ENCODE measurements at places on chromosomes 5 and 9.

- DNase-seq: no peak
These were observed 55.6 kb downstream of the ATPSCKMT start for GRCh38 chr5:10194083-10194482.

DNA sequence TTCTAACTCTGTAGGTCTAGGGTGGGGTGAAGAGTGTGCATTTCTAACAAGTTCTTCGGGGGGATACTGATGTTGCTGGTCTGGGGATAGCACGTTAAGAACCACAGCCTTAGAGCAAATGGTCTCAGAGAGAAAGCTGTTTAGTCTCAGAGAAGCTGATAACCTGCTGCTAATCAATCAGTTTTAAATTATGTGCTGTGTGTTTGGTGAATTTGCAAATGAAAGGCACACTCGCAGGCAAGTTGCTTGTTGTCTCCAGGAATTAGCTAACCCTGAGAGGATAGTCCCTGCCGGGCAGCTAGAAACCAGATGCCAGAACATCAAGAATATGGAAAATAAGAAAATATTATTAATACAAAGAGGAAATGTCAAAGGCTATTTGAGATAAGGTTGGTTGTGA lies 79.2 kb downstream of the DMRT2 start:
- no peak for DNase-seq

GRCh38 chr5:93252165-93252564 lies 328.9 kb downstream of the NR2F1-AS1 start:
- DNase-seq: no peak

GRCh38 chr9:91844190-91844589 lies 105.8 kb downstream of the ROR2 start:
- no peak for DNase-seq

- no peak for DNase-seq
These were observed 38.7 kb upstream of the SEMA4D start for GRCh38 chr9:89536600-89536999.

GRCh38 chr9:5191985-5192384 lies 6.5 kb upstream of the INSL6 start:
- no peak for DNase-seq

GRCh38 chr5:147403651-147404640 lies 105.9 kb downstream of the DPYSL3 start:
- DNase-seq: no peak

- no peak for DNase-seq
These were observed 151.0 kb downstream of the KIAA0825 start for GRCh38 chr5:94467346-94467953.

- DNase-seq: no peak
These were observed 82.6 kb upstream of the COL5A1 start for GRCh38 chr9:134559013-134559412.

DNA sequence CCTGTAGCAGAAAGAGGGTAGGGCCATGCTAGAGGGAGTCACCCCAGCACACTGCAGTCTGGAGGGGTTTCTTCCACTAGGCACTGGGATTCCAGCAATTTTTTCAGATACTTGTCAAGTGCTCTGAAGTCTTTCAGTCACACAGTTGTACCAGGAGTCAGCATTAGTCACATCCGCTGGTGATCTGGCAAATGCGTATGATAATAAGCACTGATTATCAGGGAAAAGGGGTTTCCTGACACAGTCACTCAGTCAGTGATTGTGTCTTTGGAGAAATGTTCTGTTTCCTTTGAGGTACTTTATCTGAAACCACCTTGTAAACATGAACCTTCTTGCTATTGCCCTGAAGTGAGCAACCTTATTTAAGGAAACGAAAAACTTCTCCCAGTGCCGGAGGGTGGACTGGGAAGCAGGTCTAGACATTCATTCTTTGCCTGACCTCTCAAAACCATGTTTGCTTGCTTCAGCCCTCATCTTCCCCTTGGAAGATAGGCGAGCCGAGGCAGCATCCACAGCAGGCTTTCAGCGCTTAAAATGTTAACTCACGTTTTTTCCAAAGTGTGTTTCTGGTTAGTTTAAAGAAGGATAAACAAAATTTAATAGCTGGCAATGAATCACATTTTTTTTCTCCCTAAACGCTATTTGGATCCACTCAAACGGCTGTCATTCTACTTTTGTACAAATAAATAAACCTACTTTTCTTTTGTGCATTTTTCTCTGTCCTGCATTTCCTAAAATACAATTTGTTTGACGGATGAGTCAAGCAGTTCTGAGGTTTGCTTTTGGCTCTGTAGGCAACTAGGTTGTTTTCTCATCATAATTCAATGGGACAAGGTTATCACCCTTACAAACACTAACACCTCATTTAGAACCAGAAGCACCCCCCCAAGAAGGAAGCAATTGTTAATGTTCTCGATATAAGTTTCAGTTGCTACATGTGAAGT lies 77.7 kb downstream of the FOXD1 start:
- no peak for DNase-seq

DNA sequence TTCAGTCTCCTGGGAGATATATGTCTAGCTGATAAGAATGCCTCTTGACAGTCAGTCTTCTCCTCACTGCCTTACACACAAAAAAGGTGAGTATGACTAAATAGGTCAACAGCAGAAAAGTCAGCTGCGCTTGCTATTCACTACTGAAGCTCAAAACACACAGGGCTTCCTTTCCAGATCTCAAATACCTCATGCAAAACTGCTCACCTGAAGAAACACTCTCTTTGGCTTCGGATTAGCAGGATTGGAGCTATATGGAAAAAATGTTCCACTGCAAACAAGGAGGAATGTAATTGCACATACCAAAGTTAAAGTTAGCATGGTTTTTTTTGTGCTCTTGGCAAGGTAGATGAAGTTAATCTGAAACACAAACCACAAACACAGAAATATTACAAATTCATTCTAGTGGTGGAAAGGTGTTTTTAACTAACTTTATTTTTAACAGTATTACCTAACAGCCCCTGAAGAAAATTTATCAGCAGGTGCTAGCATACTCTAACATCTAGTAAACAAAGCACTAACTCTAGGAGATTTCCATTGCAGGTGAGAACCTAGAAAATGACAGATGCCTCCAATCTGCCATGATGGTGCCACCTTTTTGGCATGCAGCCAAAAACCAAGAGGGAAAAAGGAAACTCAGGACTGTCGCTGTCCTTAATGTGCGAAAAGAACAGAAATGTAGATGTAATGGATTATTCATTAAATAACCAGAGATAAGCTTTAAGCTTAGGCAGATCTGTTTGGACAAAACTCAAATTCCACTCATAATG lies 31.8 kb downstream of the ERMP1 start:
- no peak for DNase-seq

GRCh38 chr5:140611020-140611521 lies 21.9 kb downstream of the CD14 start:
- no peak for DNase-seq

DNA sequence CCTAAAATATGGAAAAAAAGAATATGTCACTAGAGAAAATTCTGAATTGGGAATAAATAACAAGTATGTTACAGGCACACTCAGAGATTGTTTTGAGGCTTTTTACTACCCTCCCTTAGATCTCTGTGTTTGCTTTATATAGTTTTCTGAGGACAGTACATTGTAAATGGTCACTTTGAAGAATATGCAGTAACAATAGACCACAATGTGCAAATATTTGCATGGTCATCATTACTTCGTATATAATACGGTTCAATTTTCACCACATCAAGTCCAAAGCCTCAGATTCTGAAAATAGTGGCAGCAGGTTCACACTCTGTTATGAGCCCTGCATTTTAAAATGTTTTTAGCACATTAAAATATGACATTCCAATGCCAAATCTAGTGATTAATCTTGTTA lies 238.6 kb downstream of the ADAMTS6 start:
- no peak for DNase-seq

DNA sequence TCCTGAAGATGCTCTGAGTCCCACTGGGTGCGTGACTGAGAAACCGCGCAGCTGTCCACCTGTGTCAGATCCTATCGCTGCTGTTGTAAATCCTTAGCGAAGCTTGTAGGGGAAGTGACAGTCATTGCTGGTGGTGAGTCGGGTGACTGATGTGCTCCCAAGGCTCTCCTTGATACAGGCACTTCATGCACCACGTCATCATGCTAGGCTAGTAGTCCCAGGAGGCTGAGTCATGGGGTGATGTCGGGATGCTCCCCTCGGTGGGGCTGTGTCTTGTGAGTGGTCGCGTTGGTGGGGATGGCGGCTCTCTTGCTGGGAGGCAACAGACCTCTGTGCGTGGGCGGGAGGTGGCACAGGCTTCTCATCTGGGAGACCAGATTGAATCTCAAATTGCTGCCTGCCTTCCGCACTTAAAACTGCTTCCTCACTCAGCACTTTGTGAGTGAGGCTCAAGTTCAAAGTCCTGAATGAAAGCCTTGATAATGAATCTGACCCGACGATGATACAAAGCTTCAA lies 84.7 kb downstream of the CSNK1A1 start:
- no peak for DNase-seq

GRCh38 chr9:125739436-125739835 lies 7.7 kb upstream of the PBX3 start:
- DNase-seq: no peak

DNA sequence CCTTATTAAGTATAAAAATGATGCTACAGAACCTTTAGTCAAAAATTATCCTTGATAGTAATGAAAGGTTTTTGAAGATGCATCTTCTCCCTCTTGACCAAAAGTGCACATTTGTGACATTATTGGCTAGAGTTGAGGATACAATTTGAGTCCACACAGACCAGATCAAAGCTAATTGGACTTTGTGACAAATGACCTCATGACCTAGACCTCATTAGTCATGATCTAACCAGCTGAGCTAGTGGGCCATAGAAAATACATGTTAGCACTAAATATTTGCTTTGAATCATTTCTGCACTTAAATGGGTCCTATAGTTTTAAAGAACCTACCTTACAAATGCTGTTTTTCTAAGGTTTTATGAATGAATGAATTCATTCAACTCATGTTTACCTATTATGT lies 182.1 kb downstream of the RFX3 start:
- no peak for DNase-seq

DNA sequence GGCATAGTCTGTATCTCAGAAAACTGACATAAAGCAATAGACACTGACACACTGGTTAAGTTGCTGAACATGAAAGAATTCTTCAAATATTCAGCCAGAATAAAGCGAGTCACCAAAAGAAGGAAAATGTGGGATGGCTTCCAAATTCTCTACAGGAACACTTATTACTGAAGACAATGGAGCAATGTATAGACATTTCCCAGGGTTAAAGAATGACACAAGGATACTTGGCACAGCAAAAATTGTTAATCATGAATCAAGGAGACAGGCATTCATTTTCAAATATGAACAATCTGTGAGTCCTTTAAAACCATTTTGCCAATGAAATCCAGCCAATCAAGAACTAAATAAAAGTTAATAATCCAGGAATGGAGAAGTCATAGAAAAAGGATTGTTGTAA lies 92.5 kb downstream of the MTX3 start:
- DNase-seq: no peak

GRCh38 chr5:62692946-62693713 lies 114.5 kb downstream of the LRRC70 start:
- no peak for DNase-seq

DNA sequence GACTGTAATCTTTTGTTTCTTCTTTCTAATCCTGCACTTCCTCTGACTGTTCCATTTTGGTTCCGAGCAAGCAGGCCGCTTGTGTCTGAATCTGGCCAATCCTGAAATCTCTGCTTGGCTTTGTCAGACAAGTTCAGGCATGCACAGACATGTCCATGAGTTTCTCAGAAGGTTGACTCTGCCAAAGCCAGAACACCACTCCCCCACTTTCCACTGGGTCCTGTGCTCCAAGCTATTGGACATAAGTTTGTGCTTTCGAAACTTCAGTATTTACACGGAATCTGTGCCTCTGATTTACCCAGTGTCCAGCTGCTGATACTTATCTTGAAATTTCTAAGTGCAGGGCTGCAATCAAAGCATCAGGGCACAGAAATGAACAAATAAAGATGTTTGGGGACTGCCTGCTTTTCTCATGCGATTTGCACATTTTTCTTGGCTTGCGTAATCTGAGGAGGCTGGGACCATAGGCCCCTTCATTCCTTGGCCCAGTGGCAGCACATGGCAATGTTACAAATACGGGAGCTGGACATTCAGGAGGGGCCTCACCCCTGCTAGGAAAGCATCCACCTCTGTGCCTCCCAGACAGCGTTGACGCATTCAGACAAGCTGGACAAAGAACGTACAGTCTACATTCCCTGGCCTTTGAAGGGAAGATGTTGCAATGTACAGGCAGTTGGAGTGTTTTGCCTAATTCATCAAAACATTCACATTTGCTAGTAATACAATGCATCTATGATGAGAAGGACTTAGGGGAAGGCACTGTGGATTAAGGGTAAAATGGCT lies 209.2 kb upstream of the PAPPA start:
- no peak for DNase-seq

GRCh38 chr9:95363051-95363841 lies 45.7 kb upstream of the FANCC start:
- DNase-seq: no peak

- no peak for DNase-seq
These were observed 3.4 kb downstream of the CEMIP2 start for GRCh38 chr9:71764891-71765290.

DNA sequence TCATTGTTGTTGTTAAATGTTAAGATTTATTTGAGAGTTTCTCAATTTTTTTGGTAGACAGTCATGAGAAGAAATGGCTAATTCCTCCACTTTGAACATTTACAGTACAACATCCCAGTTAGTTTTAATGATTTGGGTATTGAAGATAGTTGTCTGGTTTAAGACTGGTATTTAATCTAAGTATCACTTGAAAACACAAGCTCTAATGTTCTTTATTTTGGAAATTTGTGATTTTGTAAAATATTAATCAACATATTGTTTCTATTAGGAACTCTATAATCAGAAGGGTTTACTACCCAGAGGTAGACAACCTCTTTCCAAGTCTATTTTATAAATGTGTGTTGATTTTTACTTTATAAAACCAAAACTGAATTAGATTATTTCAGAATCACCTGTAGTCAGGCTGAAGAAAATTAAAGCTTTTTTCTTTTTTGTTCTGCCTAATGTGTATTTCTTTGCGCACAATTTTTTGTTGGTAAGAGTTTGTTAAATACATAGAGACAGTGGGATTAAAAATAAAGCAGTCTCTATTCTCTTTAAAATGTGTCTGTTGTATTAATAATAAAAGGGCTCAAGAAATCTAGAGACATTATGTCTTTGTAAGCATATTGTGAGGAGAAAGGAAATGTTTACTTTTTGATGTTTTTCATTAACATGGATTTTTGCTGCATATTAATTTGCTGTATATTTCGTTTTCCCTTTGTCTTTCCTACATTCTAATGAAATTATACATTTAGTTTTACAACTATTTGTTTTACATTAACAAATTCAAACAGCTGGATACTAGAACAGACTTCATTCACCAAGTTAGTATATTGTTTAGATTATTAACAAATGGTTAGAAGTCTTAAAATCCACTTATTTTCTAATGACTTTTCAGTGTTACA lies 3.9 kb upstream of the PURA start:
- no peak for DNase-seq

DNA sequence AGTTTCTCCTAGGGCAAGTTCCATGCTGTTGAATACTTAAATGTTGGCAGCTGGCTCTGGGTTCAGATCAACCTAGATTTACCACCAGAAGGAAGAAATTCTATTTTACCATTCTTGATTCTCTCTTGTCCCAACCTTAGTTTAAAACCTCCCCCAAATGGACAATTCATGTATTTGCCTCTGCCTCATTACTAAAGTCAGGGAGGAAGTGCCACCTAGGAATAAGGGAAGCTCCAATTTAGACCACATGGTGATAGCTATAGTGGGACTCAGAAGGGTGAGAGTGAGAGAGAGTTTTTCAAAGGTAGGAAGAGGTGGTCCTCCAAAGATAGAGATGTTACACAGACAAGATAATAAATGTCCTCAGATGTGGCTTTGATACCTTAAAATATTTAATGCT lies 53.4 kb upstream of the PAM start:
- no peak for DNase-seq

GRCh38 chr9:72305102-72305546 lies 59.9 kb downstream of the ZFAND5 start:
- DNase-seq: no peak

GRCh38 chr5:73213566-73213998 lies 40.6 kb downstream of the TMEM174 start:
- no peak for DNase-seq

All from CD8-positive, alpha-beta memory T cell (primary cell).